Mesenchymal stem cell (in vitro differentiated cells and primary cell): ENCODE measurements at places on chromosomes 12 and 14.

- no peaks in the 10 kb centered on the region for H3K36me3 ChIP-seq
- H3K4me1 ChIP-seq = peaks cover 4% of the 10 kb centered on the region
- H3K4me3 ChIP-seq = no peak overlapping the region
- H3K27ac ChIP-seq = no peak overlapping the region
- no peak for DNase-seq
- no peaks in the 10 kb centered on the region for H3K27me3 ChIP-seq
Measured at GRCh38 chr14:22177870-22178269, 411.2 kb downstream of the DAD1 start.

- H3K27me3 ChIP-seq = no peaks in the 10 kb centered on the region
- peaks cover 9% of the 10 kb centered on the region for H3K36me3 ChIP-seq
- H3K27ac ChIP-seq = no peak overlapping the region
- H3K4me3 ChIP-seq = peak overlapping the region; percentile 63
Measured at GRCh38 chr12:121537814-121538698, 42.8 kb downstream of the KDM2B start.

GRCh38 chr14:34098045-34098984 is 147.4 kb upstream of the EGLN3 start:
- peaks cover 9% of the 10 kb centered on the region for H3K4me1 ChIP-seq
- H3K27ac ChIP-seq = no peak overlapping the region
- no peak overlapping the region for H3K4me3 ChIP-seq
- DNase-seq = peak; percentile 58

GRCh38 chr12:3741882-3742672 is 10.8 kb downstream of the CRACR2A start:
- H3K27ac ChIP-seq = no peak overlapping the region
- H3K4me3 ChIP-seq = no peak overlapping the region
- no peak for DNase-seq
- no peaks in the 10 kb centered on the region for H3K4me1 ChIP-seq
- no peaks in the 10 kb centered on the region for H3K27me3 ChIP-seq

DNA sequence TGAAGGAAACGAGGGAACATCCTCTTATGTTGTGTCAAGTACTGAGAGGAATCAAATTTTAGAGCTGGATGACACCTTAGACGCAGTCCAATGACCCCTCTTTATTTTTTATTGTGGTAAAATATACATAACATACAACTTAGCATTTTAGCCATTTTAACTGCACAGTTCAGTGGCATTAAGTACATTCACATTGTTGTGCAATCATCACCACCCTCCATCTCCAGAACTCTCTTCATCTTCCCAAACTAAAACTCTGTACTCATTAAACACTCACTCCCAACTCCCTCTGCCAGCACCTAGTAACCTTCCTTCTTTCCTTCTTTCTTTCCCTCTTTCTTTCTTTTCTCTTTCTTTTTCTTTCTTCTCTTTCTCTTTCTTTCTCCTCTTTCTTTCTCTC is 97.2 kb upstream of the SLC24A4 start:
- no peaks in the 10 kb centered on the region for H3K4me1 ChIP-seq
- no peak overlapping the region for H3K4me3 ChIP-seq
- no peaks in the 10 kb centered on the region for H3K36me3 ChIP-seq
- DNase-seq = no peak

DNA sequence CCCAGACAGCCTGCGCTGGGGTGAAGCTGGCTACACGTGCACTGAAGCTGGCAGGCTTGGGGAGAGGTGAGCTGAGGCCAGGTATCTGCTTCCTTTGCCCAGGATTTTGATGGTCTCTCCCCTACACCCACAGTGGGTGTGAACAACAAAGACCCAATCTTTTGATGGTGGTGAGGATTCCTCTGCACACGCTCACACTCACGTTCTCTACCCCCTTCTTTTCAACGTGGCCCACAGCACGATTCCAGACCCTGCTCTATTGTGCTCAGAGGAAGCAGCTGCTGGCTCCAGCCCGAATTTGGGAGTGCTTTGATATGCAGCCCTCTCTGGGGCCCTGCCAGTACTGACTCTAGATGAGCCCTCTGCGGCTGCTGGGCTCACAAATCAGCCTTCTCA is 4.9 kb downstream of the CD9 start:
- no peaks in the 10 kb centered on the region for H3K27me3 ChIP-seq
- H3K36me3 ChIP-seq = peaks cover 3% of the 10 kb centered on the region
- H3K27ac ChIP-seq = no peak overlapping the region

- no peak overlapping the region for H3K4me3 ChIP-seq
- peaks cover 31% of the 10 kb centered on the region for H3K4me1 ChIP-seq
- DNase-seq = no peak
- H3K36me3 ChIP-seq = peaks cover 3% of the 10 kb centered on the region
Measured at GRCh38 chr14:61150851-61151250, 130.3 kb downstream of the TMEM30B start.

DNA sequence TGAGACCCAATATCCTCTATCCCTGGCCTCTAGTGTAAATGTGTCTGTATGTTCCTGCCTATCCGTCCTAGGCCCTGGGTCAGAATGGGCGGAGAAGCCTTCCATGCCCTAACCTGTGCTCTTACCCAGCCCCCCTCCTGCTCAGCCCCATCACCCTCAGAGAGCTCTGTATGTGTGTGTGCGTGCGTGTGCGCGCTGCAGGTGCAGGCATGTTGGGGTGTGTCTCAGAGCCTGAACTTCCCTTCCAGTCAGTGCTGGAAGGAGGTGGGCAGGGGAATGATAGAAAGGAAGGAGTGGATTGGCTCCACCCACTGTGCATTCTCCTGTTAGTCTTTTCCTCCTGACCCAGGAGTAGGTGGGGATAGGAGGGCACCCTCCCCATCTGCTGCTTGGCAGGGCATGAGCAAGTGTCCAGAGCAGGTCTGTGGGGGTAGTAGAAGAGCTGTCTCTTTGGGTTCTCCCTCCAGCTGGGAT is 7.2 kb downstream of the NAB2 start:
- no peaks in the 10 kb centered on the region for H3K27me3 ChIP-seq
- H3K27ac ChIP-seq = peak overlapping the region; percentile 19
- H3K4me3 ChIP-seq = no peak overlapping the region

DNA sequence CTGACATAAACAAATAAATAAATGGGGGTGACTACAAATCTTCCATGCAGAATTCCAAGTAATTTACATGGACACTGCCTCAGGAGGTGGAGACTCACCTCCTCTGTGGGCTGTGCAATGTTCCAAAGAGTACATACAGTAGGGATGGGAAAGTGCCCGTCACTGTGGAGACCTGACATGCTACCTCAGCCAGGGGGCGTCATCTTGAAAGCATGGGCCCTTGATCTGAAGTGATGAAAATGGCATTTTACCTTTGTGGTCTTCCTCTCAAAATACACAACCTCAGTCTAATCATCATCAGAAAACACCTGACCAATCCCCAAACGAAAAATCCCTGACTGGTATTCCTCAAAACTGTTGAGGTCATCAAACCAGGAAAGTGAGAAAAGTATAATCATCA is 48.4 kb downstream of the ANAPC7 start:
- peaks cover 7% of the 10 kb centered on the region for H3K36me3 ChIP-seq
- no peak overlapping the region for H3K27ac ChIP-seq
- no peaks in the 10 kb centered on the region for H3K4me1 ChIP-seq

DNA sequence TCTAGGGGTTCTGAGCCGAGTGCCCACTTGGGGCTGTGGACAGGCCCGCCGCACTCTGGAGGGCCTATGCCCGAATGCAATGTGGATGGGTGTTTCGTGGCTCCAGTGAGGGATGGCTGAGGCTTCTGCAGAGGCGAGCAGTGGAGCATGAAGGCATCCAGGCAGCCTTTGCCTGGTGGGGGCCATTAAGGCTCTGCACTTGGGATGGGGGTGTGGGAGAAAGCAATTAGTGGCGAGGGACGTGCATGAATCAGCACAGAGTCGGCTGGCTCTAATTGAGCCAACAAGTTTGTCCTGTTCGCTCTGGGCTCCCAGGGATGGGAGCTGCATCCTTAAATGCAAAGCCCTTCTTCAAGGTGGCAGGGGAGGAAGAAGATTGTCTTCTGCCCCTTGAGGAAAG is 346.9 kb upstream of the FKBP4 start:
- H3K27ac ChIP-seq = no peak overlapping the region
- DNase-seq = no peak
- H3K27me3 ChIP-seq = no peaks in the 10 kb centered on the region
- peaks cover 9% of the 10 kb centered on the region for H3K36me3 ChIP-seq
- no peaks in the 10 kb centered on the region for H3K4me1 ChIP-seq
- no peak overlapping the region for H3K4me3 ChIP-seq

DNA sequence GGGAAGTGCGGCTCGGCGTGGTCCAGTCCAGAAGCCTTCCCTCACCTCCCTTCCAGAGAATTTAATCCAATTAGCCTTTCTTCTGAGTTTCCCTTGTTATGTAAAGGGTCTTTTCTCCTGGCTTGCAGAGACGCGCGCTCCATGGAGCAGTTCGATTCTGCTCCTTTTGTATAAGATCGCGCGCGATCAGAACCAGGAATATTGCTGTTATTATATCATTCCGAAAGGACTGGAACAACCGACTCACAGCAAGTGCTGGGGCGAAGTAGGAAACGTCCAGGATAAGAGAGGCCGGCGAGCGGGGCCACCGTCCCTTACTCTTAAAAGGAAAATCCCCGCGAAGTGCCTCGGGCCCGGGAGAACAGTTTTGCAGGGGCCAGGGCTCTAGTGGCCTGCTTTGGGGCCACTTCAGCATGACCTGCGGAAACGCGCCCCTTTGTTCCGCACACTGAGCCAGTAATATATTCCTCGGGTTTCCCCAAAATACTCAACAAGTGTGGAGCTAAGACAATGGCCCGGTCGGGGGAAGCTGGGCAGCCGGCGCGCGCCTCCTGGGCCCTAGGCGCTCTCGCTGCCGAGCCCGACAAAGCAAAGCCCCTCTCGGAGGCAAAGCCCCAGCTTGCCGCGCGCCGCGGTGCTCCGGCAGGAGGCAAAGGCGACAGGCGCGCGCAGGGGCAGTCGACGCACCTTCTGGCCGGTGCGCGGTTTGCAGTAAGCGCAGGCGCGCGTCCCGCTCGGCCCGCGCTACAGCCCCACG is 2.9 kb downstream of the RFX4 start:
- peak overlapping the region; percentile 26 for H3K4me3 ChIP-seq
- no peaks in the 10 kb centered on the region for H3K36me3 ChIP-seq
- peak; percentile 3 for DNase-seq
- H3K27me3 ChIP-seq = peaks cover 96% of the 10 kb centered on the region
- H3K27ac ChIP-seq = no peak overlapping the region

GRCh38 chr12:1130164-1130563 is 139.1 kb downstream of the ERC1 start:
- H3K4me1 ChIP-seq = no peaks in the 10 kb centered on the region
- no peak overlapping the region for H3K4me3 ChIP-seq
- no peak overlapping the region for H3K27ac ChIP-seq

DNA sequence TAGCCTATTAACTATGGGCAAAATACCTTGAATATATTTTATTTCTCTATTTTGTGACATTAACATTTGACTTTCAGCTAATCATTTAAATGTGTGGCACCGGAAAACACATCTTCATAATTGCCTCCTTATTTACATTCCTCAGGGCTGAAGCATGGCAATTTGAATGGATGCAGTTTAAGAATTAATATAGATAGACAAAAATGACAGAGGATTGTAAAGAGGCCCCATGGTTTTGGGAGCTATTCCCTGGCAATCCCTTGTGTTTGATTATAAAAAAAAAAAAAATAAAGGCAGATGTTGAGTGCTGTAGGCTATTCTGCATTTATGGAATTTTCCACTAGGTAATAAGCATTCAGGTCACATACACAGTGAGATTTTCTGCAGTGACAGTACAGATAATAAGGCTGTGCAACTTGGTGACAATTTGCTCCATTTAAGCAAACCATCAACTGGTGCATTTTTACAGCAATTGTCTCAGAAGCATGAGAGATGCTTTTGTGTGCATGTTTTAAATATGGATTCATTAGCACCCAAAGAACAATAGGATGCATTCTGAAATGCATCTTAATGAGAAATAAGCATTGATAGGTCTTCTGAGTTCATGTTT is 123.2 kb upstream of the SLC38A4 start:
- H3K27ac ChIP-seq = no peak overlapping the region
- H3K4me1 ChIP-seq = no peaks in the 10 kb centered on the region
- H3K4me3 ChIP-seq = no peak overlapping the region
- no peak for DNase-seq
- no peaks in the 10 kb centered on the region for H3K36me3 ChIP-seq

- no peak overlapping the region for H3K27ac ChIP-seq
- H3K4me3 ChIP-seq = no peak overlapping the region
- peaks cover 1% of the 10 kb centered on the region for H3K4me1 ChIP-seq
- DNase-seq = no peak
Measured at GRCh38 chr12:64102339-64102738, 119.8 kb downstream of the KICS2 start.

DNA sequence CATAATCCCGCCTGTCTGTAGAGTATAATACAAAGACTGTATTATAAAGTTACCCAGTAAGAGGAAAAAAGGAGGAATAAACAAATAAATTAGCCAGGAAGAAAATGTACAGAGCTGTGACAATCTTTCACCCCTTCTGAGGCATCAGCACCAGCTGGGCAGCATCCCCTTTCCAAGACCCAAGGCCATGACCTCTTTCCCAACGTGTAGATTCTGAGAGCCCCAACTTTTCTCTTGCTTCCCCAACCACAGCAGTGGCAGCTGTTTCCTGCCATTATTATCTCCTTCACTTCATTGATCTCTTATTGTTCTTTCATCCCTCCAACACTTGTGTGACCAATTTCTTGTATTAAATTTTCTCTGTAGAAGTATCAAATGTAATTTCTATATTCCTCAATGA is 101.6 kb downstream of the BBS10 start:
- DNase-seq = no peak
- no peaks in the 10 kb centered on the region for H3K36me3 ChIP-seq
- no peaks in the 10 kb centered on the region for H3K27me3 ChIP-seq
- no peaks in the 10 kb centered on the region for H3K4me1 ChIP-seq

DNA sequence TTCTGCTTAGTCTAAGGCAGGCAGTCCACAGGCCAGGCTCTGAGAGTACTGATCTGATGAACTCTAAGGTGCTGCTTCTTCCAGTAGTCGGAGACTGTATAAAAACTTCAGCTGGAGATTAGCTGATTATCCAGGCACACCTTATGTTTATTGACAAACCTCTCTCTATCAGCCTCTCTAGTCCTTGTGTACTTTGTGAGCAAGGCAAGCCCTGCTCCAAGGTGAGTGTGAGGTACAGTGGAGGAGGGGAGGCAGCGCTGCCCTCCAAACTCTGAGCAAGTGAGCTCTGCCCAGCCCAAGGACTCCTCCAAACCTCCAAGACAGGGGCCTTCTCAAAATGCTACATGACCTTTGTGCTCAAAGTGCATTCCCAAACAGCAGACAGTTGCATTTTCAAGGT is 95.9 kb upstream of the CDKN3 start:
- no peak for DNase-seq
- no peaks in the 10 kb centered on the region for H3K27me3 ChIP-seq
- H3K36me3 ChIP-seq = no peaks in the 10 kb centered on the region
- H3K4me1 ChIP-seq = no peaks in the 10 kb centered on the region
- H3K4me3 ChIP-seq = no peak overlapping the region

- no peaks in the 10 kb centered on the region for H3K27me3 ChIP-seq
- H3K4me3 ChIP-seq = peak overlapping the region; percentile 68
- peaks cover 26% of the 10 kb centered on the region for H3K4me1 ChIP-seq
- no peak for DNase-seq
- peaks cover 13% of the 10 kb centered on the region for H3K36me3 ChIP-seq
- H3K27ac ChIP-seq = peak overlapping the region; percentile 94
Measured at GRCh38 chr14:22979748-22980392, 2.5 kb downstream of the AJUBA start.

- H3K4me3 ChIP-seq = no peak overlapping the region
- no peak overlapping the region for H3K27ac ChIP-seq
- no peak for DNase-seq
- H3K27me3 ChIP-seq = no peaks in the 10 kb centered on the region
Measured at GRCh38 chr12:108352591-108352990, 13.5 kb upstream of the CMKLR1 start.

GRCh38 chr12:117967043-117967442 is 1.7 kb downstream of the KSR2 start:
- H3K27ac ChIP-seq = no peak overlapping the region
- peaks cover 60% of the 10 kb centered on the region for H3K27me3 ChIP-seq
- no peak for DNase-seq
- H3K36me3 ChIP-seq = peaks cover 3% of the 10 kb centered on the region
- peaks cover 9% of the 10 kb centered on the region for H3K4me1 ChIP-seq
